ENCODE measurements at places on chromosomes 6 and 20.

DNA sequence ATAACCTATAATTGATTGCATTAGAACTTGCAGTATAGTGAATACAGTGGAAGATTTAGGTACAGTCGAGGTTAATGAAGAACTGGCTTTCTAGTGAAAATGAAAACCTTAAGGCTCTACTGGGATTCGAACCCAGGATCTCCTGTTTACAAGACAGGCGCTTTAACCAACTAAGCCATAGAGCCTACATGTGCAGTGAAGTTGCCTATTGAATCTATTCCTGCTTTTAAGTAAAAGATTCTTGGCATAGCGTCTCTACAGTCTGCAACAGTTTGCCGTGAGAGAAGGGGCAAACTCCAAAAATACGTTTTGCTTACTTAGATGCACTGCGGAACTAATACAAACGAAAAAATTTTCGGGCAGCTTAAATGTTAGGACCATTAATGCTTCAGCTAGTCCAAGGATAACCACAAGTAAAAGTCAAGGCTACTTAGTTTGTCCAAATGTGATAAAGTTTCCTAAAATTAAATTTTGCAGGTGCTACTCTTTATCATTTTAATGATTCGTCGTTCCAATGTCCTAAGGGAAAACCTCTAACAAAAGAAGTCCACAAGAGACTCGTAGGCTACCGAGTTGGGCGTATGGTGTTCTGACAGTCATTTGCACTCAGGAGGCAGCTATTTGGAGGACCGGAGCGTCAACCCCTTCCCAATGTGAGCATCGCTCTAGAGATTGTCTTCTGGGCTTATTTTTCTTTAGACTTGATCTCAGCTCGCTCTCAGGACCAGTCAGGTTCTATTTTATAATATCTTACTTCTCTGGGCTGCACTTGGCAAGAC, 31.3 kb upstream of the ZSCAN23 start:
- DNase-seq: no peak

DNA sequence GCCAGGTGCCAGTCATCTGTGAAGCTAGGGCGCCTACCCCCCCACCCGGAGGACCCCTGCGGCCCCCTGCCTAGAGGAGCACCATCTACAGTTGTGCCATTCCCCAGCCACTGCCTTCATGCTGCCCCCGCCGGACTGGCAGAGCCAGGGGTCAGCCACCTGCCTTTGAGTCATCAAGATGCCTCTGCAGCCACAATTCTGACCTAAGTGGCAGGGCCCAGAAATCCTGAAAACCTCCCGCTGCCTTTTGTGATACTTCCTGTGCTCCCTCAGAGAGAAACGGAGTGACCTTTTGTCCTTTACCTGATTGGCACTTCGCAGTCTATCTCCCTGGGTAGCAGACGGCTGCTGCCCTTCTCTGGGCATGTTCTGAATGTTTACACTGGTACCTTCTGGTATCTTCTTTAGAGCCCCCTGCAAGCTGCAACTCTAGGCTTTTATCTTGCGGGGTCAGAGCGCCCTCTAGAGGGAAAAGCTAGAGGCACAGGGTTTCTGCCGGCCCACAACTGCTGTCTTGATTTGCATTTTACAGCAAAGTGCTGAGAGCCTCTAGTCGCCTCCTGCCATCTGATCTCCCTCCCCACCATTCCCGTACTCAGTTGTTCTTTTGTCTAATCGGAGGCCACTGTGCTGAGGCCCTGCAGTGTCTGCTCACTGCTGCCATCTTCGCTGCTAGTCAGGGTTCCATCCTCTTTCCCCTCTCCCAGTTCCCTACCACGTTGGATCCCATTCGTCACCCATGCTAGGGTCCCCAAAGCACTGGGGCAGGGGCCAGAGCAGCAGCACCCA, 26.9 kb downstream of the SPATA2 start:
- no peak for DNase-seq

- DNase-seq: no peak
These were observed 53.5 kb upstream of the GCLC start for GRCh38 chr6:53598265-53598907.

DNA sequence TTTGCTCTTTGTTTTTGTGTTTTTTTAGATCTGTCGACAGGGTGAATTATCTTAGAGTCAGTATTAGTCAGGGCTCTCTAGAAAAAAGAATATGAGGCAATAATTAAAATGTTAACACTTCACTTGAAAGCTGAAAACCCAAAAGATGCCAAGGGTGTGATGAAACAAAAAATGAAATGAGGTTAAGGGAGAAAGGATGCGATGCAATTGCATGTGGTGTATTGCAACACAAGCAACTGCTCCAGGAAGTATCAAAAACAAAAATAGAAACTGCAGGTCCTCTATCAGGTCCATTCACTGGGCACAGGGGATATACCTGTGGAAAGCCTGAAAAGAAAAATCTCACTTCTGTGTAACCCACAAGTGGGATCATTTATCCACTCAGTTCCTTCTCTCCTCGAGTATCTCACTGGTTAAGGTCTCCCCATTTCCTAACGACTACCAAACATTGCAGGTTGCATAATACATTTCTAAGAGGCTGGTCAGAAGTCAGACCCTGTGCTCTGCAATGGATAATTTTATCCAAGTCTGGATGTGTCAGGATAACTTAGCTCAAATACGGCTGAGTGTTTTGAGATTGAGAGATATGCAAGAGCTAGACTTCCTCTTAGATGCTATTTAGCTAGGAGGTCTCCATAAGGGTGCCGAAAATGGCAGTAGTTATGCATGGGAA, 257.7 kb upstream of the GJE1 start:
- no peak for DNase-seq

DNA sequence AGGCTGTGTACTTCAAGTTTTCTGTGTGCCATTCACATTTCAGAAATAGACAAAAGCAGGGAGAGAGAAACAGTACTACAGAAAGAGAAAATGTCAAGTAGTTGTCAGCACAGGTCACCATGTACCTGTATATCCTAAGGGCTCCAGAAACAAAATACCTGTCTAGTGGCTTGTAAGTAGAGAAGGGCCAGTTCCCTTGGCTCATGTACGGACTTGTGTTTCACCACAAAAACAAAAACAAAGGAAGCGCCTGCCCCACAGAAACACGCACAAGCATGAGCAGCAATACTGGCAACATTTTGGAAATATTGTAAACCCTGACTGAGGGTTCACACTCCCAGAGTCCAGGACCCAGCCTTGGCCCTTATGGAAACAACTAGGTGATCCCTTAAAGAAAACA, 44.3 kb downstream of the CNKSR3 start:
- DNase-seq: no peak

DNA sequence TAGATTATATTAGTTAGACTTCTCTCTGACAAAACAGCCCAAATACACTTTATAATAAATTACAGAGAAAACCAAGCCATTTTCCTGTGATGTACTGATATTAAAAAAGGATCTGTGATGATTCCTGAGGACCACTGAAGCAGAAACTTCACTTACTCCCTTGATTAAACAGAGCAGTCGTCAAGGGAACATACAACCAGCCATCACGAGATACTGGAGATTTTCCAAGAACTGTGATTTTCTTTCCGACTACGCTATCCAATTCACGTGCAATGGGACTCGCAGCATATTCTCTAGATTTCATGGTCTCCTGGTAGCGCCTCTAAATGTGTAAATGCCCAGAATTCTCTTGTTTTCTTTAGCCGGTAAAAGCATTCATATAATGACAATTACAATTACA, 377.4 kb downstream of the PHF3 start:
- DNase-seq: no peak

DNA sequence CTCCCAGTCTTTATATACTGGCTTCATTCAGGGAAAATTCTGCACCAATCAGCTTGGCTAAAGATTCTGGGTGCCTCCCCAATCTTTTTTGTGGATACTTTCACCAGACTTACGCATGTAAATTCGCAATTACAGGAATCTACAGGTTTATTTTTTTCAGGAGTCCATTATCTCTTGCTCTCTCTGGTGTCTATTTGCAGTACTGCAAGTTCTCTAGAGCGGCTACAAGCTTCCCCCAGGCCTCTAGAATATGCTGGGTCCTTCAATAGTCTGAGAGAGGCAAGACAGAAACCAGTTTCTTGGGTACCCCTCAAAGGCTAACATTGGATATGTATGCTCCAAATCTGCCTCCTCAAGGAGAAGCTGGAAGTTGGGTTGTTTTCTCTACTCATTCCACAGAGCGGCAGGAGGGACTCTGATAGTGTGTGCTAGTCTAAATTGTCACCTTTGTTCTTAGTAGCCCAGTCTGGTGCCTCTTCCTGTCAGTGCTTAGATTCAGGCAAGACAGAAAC, 58.5 kb downstream of the SUN5 start:
- DNase-seq: no peak

DNA sequence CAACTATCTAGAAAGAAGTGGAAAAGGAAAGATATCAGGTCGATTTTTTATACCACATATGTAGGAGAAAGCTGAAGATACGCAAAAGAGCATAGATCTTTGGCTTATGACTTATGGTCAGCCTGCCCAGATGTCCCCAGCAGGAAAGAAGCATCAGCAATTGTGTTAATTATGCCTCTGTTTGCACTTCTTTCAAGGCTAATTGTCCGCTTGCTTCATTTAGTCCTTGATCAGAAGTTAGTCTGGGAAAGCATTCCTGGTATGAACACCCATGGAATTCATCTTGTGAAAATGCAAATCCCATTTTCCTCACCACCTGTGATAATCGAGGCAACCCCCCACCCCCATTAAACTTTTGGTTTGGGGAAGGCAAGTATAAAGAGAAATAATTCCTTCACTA, 62.8 kb downstream of the ATP9A start:
- DNase-seq: no peak

GRCh38 chr6:31042806-31043205, 32.5 kb downstream of the MUC22 start:
- DNase-seq: no peak

GRCh38 chr6:14799928-14800327, 445.9 kb upstream of the JARID2 start:
- DNase-seq: no peak

GRCh38 chr20:53786071-53786444, 192.4 kb upstream of the ZNF217 start:
- DNase-seq: no peak

DNA sequence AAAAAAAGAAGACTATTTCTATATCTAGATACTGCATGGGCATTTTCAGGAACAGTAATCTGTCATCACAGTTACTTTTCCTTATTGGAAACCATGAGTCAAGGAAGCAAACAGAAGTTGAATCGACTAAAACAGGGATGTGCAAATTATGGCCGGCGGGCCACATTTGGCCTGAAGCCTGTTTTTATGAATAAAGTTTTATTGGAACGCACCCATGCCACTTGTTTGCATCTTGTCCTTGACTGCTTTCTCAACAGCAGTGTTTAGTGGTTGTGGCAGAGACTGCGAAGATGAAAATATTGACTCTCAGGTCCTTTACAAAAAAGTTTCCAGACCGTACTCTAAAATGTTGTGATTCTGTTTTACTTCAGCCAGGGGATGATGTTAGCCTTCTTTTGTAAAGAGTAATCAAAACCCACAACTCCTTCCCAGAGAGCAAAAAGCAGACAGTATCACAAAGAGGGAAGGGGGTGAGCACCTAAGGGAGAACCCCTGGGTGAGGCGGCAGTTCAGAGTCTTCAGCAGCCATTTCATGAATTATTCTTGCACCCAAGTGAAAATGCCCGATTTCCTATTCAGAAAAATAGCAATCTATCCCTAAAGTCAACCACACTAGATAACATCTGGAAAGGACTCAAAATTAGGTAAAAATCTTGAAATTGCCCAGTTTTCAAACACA, 190.4 kb downstream of the MYLK4 start:
- no peak for DNase-seq

- DNase-seq: no peak
These were observed 4.3 kb upstream of the FUCA2 start for GRCh38 chr6:143515766-143516355.

GRCh38 chr6:4316867-4317400, 181.6 kb upstream of the ECI2 start:
- no peak for DNase-seq

- no peak for DNase-seq
These were observed 31.5 kb downstream of the RAB44 start for GRCh38 chr6:36729161-36729524.

DNA sequence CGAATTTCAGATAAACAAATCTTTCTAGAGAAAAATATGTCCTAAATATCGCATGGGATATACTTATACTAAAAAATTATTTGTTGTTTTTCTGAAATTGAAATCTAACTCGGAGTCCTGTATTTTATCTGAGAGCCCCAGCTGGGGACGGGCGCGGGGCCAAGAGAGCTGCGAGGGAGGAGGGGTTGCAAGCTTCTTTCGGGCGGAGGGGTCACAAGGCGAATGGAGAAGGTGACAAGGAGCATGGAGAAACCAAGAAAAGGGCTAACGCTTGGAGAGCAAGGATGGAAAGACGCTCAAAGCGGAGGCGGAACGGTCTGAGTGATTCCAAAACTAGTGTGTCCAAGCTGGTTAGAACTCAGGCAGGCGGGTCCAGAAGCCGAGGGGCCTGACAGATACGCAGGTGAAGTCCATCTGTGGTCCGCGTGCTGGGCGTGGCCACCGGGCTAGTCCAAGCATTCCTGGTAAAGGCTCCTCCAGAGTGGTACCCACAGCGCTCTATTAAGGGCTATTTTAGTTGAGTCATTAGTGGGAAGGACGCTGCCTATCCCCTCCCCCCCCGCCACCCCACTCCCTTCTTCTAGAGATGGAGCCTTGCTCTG, 41.5 kb upstream of the ZNFX1 start:
- no peak for DNase-seq

GRCh38 chr20:37144856-37145404, 34.2 kb upstream of the RPN2 start:
- no peak for DNase-seq

DNA sequence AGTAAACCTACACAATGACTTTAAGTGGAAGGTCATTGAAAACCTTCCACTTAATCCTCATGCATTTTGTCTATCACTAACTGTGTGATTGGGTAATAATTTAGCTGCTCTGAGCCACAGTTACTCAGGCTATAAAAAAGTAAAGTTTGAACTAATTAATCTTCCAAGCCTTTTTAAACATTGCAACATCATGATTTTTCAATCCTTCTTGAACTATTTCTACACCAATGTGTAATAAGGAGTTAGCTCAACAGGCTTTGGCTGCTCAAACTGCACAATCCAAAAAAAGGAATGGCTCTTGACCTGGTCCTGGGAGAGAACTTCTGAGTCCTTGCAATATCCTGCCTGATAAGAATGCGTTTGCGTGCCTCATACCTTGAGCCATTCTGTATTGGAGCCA, 34.8 kb upstream of the FILIP1 start:
- DNase-seq: no peak

DNA sequence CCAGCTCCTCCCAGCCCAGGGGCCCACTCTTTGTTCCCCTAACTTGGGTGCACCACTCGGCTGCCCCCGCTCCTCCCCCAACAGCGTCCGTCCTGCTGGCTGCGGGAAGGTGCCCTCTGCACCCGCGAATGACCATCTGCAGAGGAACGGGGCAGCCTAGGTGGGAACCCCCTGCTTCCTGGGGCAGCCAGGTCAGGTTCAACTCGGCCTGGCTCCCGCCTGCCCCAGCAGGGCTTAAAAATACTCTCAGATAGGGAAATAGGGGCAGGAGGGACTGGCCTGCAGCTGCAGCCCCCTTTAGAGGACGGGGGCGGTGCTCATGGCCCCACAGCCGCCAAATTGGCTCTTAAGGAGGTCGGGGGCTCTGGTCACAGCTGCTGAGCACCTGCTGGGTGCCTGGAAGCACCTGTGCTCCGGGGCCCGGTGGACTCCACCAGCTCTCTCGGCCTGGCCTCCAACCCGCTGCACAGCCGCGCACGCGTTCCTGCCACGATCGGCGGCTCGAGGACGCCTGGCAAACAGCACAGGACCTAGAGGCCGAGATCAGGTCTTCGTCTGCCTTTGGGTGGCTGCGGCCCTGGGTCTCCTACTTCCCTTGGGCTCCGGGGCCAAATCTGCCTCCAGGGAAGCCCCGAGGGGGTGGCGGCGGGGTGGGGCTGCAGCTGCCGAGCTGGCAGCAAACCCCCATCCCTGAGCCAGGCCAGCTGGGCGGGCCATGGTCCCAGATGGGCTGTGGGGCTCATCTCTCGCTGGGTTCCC, 700 bp upstream of the LAMA5 start:
- DNase-seq: no peak

Data from cortex of kidney (tissue), 1 donor.